Stimulated activated CD8-positive, alpha-beta memory T cell treated with anti-CD3 and anti-CD28 coated beads, Interleukin-7, amount 100 ng/mL, for 48 hours (primary cell): ENCODE measurements at places on chromosomes 4 and X.

DNA sequence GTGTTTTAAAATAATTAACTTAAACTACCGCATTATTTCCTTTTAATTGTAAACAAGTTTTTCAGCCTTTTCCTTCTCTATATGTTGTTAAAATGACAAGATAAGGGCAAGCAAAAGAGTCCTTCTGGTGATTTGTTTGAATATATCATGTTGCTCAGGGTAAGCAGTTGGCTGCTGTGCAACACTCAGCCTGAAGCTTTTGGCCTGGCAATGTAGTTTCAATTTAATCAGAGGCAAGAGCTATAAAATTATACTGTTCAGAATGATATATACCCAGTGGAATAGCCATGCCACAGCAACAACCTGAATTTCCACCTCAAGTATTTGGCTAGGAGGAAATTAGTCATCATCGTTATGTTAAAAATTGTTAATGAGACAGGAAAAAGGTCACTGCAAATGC lies 53.4 kb downstream of the GRXCR1 start:
- no peak for DNase-seq

DNA sequence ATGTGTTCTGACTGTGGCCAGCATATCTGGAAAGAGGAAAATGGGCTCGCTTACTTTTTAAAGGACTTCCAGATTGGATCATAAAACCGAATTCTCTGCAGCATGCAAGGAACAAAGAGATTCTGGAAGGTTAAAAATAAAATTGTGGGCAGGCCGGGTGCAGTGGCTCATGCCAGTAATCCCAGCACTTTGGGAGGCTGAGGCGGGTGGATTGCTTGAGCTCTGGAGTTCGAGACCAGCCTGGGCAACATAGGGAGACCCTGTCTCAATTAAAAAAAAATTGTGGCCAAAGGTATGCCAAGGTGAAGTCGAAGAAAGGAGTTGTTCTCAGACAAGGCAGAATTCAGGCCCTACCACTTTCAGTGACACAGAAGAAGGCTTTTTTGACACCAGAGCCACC lies 37.8 kb downstream of the NELFA start:
- no peak for DNase-seq

- no peak for DNase-seq
Measured at GRCh38 chrX:2614911-2615310, 76.2 kb upstream of the CD99 start.

GRCh38 chrX:155662282-155662681 lies 49.5 kb upstream of the TMLHE start:
- no peak for DNase-seq

- DNase-seq = no peak
Measured at GRCh38 chr4:13088726-13089658, 395.1 kb downstream of the RAB28 start.

DNA sequence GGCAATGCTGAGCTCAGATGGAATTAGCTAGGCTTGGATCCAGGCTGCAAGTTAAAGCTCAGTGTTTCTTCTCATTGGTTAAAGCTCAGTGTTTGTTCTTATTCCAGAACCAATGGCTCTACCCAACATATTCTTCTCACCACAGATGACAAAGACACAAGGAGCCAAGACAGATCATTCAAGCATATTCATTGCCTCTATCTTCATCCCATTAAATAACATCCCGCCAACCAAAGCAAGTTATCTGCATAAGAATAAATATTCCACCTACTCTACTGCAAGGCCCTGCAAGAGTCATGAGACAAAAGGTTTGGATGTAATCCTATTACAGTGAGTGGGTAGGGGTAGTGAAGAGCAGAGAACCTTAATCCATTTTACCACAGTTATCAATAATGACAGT lies 766.5 kb downstream of the C4orf33 start:
- no peak for DNase-seq

DNA sequence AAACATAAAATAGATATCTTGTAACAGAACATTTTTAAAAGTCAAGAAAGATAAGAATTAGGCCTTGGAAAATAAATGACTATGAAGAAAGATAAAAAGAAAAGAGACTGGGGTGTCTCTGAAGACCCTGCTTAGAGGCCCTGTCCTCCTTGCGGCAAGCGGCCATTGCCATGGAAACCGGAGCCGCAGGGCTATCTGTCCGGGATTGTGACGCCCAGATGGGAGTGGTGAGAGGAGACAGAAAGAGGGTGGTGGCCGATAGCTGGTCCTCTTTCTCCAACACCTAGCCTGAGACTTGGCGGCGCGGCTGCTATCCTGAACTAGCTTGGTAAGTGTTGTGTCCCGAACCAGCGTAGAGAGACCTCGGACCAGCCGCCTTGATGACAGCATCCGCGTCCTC lies at the start of gene DUSP21:
TSS of gene DUSP21 (plus strand) at position 269 of the 400 bp plus-strand sequence. CDS start at position 381, 112 bp downstream.
- no peak for DNase-seq

DNA sequence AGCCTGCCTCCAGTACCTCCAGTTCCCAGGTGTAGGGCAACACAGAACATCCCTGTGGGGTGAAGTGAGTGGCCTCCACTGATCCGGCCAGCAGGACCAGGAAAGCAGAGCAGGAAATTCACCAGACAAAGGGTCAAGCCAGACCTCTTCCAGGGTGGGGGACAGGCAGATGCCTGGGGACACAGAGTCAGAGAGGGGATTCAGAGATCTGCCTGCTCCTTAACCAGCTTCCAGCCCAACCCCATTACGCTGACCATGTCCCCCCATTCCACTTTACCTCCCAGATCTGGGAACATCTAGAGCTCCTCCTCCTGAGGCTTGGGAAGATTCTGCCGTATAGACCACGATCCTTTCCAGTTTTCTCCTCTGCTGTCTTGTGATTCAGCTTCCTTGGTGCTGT lies 72.9 kb upstream of the MTM1 start:
- no peak for DNase-seq

GRCh38 chr4:40984051-40984450 lies 230.3 kb downstream of the APBB2 start:
- no peak for DNase-seq

- no peak for DNase-seq
Measured at GRCh38 chr4:45082101-45082500, 355.7 kb upstream of the GNPDA2 start.

DNA sequence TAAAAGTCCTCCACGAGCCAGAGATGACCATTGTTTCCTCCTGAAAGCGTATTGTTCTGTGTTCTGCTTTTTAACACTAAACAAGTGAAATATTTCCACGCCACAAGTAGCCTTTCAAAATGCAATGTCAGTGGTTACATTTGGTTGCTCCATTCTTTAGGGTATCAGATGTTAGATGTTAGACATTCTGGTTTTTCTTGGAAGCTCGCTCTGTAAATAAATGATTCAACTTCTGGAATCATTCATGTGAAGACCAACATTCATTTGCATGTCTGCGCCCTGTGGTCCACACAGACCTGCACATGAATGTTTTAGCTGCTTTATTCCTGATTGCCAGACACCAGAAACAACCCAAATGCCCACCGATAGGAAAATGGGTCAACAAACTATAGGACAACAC lies 38.0 kb upstream of the HELT start:
- DNase-seq = no peak

DNA sequence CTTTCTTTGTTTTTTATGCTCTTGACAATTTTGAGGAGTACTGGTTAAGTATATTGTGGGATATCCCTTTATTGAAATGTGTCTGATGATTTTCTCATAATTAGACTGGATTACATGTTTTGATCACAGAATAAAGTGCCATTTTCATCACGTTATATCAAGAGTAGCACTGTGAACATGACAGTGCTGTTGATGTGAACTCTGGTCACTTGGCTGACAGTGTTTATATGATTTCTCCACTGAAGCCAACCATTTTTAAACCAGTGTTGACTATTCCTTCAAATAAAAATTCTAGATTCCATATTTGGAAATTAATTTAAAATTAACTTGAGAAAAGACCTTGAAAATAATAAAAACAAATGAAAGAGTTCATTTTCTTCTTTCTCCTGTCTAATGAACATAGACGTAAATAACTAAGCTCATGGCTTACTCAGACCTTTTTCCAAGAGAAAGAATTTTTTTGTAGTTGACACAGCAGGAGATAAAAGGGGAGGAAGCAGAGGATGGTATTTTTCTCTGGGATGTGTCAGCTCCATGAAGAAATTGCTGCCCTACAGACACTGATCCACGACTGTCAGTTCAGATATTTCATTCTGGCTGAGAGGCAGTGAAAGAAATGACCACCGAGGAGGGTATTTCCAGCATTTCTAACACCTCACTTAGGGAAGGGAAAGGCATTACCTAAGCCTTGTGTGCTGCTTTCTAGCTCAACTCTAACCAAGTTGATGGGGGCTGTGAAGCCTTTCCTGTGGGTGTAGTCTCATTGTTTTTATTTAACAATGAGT lies 150.9 kb upstream of the ANK2 start:
- DNase-seq = no peak
